ENCODE measurements at places on chromosomes 2 and 18.

GRCh38 chr2:9232886-9233285, 26.3 kb downstream of the ASAP2 start:
- DNase-seq: no peak

DNA sequence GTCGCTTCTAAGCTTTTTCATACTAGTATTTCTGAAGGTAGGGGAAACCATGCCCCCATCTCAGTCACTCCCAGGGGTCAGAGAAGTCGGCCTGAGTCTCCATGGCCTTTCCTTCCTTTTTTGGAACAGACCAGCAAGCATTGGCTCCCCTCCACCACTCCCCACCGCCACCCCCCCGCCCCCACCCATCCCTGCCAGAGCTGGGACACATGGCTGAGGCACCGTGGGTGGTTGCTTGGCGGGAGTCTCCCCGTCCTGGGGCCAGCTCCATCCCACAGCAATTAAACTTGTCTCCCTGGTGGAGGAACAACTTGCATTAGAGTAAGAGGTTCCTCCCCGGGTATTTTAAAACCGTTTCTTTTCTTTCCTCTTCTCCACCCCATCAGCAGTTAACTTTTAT, 100.8 kb upstream of the TFPI start:
- DNase-seq: no peak

DNA sequence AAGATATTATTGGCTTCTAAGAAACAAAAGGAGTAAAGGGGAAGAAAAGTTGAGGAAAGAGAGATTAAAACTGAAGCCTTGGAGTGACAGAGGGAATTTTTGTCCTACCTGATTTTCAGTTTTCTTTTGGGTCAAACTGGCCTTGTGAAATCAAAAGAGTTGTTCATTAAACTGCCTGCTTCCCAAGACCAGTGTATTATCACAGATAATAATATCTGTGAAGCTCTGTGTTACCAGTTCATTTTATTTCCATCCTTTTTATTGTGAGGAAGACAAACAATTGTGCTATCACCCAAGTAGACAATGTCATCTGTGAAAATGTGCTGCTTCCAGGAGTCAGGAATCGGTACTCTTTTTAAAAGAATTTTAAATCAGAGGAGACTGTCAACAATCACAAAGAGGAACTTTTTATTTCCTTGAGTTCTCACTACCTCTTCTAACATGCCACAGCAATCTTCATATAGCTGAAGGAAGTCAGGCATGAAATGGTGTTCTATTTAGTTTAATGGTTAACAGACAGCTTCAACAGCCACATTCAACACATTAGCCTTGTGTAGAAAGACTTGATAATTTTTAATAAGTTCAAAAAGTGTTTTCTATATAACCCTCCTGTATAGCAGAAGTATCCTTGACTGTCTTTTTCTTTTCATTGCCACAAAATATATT, 554.8 kb downstream of the PIK3C3 start:
- no peak for DNase-seq

- DNase-seq: no peak
Measured at GRCh38 chr2:6864231-6864754, 1.4 kb downstream of the CMPK2 start.

DNA sequence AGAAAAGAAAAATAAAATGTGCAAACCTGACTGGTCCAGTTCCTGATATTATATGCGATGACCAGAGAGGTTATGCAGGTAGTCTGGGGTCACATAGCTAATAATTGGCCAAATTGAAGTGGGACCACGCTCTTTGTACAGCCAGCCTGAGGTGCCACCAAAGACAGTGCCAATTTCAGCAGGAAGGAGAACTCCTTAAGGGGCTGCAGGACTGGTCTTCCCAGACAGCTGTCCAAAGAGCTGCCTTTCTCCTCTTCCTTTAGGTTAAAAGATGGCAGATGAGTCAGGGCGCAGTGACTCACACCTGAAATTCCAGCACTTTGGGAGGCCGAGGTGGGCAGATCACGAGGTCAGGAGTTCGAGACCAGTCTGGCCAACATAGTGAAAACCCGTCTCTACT, 95.5 kb downstream of the ACKR3 start:
- no peak for DNase-seq

GRCh38 chr2:176158186-176158591, 1.1 kb downstream of the HOXD3 start:
- DNase-seq: no peak

- DNase-seq: no peak
Measured at GRCh38 chr2:216710551-216711301, 15.4 kb upstream of the IGFBP5 start.

- DNase-seq: no peak
Measured at GRCh38 chr2:160884056-160884455, 276.2 kb upstream of the TANK start.

DNA sequence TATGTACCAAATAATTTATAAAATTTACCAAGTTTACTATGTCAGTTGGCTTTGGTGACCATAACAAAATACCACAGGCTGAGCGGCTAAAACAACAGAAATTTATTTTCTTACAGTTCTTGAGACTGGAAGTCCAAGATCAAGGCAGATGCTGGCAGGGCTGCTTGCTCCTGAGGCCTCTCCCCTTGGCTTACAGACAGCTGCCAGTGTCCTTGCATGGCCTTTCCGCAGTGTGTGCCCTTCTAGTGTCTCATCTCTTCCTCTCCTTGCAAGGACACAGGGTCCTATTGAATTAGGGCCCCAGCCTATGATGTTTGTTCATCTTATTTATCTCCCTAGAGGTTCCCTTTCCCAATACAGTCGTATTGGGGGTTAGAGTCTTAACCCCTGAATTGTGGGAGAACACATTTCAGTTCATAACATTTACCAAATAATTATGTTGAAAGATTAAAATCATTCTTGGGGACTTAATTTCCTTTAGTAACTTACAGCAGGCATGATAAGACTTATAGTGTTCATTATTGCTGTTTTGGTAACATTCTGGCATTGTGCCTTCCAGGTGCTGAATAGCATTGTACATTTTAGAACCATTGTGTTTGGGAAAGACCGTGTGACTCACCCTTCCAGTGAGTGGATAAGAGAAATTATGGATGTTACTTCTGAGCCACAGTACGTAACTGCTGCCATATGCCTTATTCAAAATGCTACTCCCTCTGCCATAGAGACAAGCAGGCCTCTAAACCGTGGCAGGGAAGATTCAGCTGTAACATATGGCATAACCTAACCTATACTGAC, 317.5 kb downstream of the TMX3 start:
- no peak for DNase-seq

DNA sequence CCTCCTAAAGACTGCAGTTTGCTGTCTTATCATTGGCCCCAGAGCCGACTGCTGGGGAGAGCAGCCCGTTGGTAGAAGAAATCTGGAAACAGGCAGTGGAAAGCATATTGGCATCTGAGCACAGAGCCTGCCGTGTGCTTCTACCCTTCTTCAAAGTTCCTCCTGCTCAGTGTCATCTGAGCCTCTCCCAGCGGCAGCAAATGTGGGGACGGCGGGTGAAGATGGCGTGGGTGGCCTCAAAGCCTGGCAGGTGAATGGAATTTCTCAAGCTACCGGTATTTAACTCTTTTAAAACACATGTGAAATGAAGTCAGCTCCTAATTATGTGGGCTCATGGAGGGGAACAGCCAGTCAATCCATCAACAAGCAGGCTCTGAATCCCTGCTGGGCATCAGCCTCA, 181.6 kb upstream of the PXDN start:
- DNase-seq: no peak

DNA sequence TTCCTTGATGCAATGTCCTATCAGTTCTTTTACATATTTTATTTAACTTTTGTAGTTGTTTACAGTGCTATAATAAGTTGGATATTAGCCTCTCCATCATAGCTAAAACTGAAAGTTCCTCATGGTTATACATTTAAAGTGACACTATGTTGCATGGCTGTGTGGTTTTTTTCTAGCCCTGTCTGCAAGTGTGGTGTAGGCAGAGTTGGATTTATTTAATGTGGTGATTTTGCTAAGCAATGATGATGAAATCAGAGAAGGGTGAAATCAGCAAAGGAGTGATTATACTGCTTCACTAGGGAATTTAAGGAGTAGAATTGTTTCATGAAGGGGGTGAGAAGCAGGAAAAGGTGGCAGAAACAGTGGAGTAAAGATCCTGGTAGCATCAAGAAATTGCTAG, 18.3 kb upstream of the ENOSF1 start:
- no peak for DNase-seq

GRCh38 chr2:48991415-48992131, 162.7 kb downstream of the FSHR start:
- DNase-seq: no peak

DNA sequence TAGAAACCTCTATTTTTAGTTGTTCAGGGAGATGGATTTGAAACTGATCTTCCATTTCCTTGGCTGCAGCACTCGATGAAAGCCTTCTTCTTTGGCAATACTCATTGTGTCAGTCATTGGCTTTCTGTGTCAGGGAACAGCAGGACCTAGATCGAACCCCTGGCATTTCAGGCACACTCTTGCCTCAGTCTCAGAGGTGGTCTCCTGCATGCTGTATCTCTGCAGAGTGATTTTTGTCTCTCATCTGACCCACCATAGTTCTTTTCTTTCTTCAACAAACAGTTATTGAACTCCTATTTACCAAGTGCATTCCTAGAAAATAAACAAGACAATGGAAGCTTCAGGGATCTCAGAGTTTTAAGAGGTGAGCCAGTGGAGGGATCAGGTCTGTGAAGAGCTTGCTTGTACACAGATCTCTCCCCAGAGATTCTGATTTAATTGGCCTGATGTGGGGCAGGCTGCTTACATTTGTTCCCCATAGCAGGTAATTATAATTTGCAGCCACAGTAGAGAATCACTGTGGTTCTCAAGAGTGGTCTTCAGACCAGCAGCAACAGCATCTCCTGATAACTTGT, 473.1 kb upstream of the TCF4 start:
- no peak for DNase-seq

DNA sequence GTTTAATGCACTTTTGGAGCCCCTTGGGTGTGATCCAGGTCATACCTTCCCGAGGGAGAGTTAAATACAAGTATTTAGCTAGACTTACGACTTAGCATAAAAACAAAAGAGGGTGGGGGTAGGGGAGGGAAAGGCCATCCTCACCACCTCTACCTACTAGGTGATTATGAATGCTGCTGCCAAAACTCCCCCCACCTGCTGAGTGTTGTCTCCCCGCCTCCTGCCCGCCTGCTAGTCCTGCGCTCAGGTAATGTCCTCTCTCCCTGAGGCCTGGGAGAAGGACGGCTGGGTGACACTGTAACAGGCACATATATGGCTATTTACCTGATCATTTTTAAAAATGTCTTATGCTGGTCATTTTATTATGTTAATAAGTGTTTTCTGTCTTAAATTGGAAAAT, 3.0 kb upstream of the NCKAP5 start:
- DNase-seq: no peak

GRCh38 chr2:215896921-215897320, 116.4 kb downstream of the MREG start:
- DNase-seq: no peak

GRCh38 chr18:79779021-79779699, 18.6 kb upstream of the KCNG2 start:
- DNase-seq: no peak

- no peak for DNase-seq
Measured at GRCh38 chr2:41197781-41198180, 745.9 kb upstream of the SLC8A1 start.

GRCh38 chr2:57711991-57712390, 334.6 kb upstream of the VRK2 start:
- DNase-seq: no peak

GRCh38 chr2:233093166-233093448, 33.0 kb downstream of the INPP5D start:
- no peak for DNase-seq

- DNase-seq: no peak
Measured at GRCh38 chr2:238694136-238694755, 153.6 kb upstream of the TWIST2 start.

DNA sequence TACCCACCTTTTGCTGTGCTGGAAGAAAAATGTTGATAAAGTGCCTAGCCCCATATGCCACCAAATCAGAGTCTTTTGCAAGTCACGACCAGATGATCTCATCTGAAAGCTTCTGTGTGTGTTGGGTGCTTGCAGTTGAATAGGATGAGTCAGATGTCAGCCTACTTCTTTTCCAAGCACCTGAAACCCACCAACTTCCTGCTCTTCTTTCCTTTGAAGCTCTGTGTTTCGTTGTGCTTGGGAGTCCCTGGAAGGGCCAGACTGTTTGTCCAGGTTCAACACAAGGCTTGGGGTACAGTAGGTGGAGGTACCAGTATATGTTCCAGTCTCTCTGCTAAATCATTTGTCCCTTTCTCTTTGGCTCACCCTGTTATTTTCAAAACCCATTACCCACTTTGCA, 36.8 kb upstream of the LCLAT1 start:
- DNase-seq: no peak

DNA sequence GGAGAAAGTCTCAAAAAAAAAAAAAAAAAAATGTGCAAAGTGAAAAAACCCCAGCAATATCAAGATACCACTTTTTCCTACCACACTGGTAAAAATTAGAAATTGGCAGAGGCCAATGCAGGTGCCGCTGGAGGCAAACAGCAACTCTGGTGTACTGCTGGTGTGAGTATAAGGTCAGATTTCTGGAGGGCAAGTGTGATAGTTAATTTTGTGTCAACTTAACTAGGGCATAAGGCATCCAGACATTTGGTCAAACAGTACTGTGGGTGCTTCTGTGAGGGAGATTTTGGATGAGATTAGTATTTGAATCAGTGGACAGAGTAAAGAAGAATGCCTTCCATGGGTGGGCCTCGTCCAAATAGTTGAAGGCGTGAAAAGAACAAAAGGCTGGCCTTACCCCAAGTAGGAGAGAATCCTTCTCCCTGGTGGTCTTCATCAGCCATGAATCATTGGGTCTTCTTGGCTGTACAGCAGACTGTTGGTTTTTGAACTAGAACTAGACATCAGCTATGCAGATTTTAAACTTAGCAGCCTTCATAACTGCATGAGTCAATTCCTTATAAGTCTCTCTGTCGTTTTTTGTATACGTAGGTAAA, 52.8 kb upstream of the FHL2 start:
- DNase-seq: no peak

GRCh38 chr2:47029737-47030524, 114.3 kb upstream of the MCFD2 start:
- DNase-seq: no peak

- DNase-seq: no peak
Measured at GRCh38 chr2:37625156-37625555, 46.3 kb downstream of the CDC42EP3 start.

DNA sequence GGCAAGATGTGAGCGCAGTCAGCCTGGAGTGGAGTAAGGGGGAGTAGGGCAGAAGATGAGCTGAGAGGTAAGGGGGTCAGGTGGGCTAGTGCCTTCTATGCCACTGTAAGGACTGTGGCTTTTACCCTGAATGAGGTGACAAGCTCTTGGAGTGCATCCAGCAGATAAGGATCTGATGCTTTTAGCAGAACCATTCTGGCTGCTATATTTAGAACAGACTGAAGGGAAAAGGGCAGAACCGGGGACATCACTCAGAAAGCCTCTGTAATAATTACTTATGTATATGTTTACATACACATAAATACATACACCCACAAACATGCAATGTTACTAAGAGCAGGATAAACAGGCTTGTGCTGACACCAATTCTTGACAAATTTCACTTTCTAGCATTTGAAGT, 124.8 kb downstream of the DTNB start:
- DNase-seq: no peak

GRCh38 chr2:217655651-217656050, 347.1 kb downstream of the TNS1 start:
- DNase-seq: no peak
